ENCODE measurements at places on chromosomes 5 and 9.

- DNase-seq, result no peak
These were observed 174.9 kb upstream of the SPRY4 start for GRCh38 chr5:142499591-142500226.

GRCh38 chr5:159097784-159098602, 1.7 kb downstream of the EBF1 start:
- DNase-seq, result peak; percentile 54

DNA sequence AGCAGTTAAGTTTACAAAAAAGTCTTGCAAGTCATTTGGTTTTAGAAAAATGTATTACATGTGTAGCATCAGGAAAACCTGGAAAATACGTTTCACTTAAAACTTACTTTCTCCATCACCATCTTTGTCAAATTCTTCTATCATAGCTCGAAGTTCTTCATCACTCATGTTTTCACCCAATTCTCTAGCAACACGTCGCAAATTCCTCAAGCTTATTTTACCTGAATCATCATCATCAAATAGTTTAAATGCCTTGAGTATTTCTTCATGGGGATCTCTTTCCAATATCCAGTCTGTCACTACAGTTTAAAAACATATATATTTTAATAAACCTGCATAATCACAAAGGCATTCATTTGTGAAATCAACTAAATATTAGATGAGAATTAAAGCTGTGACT, 10.3 kb downstream of the CETN3 start:
- DNase-seq, result no peak

DNA sequence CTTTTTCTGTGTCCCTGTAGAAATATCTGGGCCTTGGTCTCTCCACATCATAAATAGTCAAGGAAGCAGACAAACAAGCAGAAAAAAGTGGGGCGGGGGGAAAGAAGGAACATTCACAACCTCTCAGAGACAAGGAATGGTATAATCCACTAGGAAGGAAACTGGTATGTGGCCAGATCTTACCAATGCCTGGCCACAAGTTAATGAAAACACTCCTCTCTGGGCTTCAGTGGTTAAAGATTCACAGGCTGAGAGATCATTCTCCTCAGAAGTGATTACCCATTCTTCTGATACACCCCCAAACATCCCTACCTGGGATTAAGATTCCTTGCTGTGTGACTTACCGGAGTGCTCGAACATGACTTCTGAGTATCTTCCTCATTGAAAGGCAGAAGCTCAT, 290.6 kb downstream of the MARCHF11 start:
- no peak for DNase-seq

DNA sequence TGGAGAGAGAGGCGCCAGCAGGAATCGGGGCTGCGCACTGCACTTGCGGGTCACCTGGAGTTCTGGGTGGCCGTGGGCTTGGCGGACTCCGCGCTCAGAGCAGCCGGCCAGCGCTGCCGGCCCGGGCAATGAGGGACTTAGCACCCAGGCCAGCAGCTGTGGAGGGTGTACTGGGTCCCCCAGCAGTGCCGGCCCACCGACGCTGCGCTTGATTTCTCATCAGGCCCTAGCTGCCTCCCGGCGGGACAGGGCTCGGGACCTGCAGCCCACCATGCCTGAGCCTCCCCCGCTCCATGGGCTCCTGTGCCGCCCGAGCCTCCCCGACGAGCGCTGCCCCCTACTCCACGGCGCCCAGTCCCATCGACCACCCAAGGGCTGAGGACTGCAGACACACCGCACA, 325.6 kb downstream of the ACTL7B start:
- DNase-seq, result no peak

DNA sequence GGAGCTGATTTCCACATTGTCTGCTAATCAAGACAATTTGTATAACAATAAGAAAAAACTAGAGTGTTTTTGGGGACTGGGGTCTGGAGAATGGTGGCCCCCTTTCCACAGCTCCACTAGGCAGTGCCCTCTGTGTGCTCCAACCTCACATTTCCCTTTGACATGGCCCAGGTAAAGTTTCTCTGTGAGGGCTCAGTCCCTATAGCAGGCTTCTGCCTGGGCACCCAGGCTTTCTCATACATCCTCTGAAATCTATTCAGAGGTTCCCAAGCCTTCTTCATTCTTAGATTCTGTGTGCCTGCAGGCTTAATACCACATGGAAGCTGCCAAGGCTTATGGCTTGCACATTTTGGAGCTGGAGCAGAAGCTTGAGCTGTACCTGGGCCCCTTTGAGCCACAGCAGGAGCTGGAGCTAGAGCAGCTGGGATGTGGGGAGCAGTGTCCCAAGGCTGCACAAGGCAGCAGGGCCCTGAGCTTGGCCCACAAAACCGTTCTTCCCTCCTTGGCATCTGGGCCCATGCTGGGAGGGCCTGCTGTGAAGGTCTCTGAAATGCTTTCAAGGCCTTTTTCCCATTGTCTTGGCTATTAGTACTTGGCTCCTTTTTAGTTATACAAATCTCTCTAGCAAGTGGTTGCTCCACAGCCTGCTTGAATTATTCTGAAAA, 49.1 kb upstream of the VPS13A start:
- DNase-seq, result no peak

All from inflammatory macrophage treated with lipopolysaccharide for 4 hours (primary cell).